Stimulated activated CD4-positive, alpha-beta T cell treated with anti-CD3 and anti-CD28 coated beads, TNF-alpha, amount 100 ng/mL, for 1 hour (primary cell): ENCODE measurements at places on chromosomes 5 and 9.

- DNase-seq: no peak
Observed at GRCh38 chr9:15243081-15243480, 63.9 kb downstream of the TTC39B start.

GRCh38 chr9:126080641-126081040 lies 246.0 kb upstream of the MVB12B start:
- DNase-seq: no peak

GRCh38 chr5:134371834-134372340 lies 518 bp downstream of the UBE2B start:
- DNase-seq: peak; percentile 14

GRCh38 chr5:109674596-109674995 lies 15.1 kb upstream of the MAN2A1 start:
- no peak for DNase-seq

- DNase-seq: no peak
Observed at GRCh38 chr5:42284584-42284983, 138.7 kb upstream of the GHR start.

- no peak for DNase-seq
Observed at GRCh38 chr9:115098226-115098965, 19.6 kb downstream of the TNC start.

- DNase-seq: no peak
Observed at GRCh38 chr5:156913719-156914370, 49.2 kb downstream of the TIMD4 start.

DNA sequence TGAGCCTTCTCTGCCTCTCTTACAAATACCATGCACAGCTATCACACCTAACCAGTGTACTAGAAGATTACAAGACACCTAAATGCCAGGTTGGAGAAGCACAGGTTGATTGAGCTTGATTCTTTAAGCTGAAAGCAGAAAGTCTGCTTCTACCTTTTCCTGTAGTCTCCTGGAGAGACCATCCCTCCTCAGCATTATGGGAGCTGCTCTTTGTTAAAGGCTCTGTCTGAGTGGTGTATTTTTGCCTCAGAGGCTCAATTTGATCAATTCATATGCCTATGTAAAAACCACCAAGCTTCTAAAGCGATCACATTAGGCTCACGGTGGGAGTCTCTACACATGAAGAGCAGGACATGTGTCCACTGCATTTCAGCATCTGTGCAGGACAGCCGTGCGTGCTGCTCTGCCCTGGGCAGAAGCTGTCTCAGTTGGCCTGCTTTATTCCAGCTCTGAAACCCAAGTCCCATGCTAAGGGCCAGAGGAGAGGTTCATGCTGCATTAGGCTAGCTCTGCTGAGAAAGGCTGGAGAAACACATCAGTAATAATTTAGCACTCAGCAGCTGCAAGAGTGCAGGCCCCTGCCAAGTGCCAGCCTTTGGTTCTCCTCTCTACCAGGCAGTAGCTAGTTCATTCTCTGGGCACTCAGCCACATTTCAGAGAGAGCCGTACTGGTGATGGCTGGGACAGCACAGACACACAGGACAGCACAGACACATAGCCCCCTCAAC lies 41.7 kb downstream of the TMEM167A start:
- no peak for DNase-seq

DNA sequence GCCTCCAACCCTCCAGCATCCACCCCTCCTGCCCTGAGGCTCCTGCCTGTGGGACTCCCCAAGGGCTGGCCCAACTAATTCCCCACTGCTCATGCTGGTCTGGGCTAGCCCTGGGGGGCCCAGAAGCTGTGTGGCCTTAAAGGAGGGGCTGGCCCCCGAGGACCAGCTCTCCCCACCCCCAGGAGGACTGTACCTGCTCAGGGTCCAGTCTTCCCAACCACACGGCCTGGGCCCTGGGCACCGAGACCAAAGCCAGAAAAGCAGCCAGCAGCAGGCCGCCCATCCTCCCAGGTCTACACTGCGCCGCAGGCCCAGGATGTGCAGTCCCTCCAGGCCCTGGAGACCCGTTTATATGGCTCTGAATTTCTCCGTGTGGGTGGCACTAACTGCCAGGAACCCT lies at the start of gene LCN6:
Gene LCN6 (minus strand): TSS at position 325 of the 400 bp plus-strand sequence. CDS start 42 bp downstream, at position 283.
- no peak for DNase-seq

DNA sequence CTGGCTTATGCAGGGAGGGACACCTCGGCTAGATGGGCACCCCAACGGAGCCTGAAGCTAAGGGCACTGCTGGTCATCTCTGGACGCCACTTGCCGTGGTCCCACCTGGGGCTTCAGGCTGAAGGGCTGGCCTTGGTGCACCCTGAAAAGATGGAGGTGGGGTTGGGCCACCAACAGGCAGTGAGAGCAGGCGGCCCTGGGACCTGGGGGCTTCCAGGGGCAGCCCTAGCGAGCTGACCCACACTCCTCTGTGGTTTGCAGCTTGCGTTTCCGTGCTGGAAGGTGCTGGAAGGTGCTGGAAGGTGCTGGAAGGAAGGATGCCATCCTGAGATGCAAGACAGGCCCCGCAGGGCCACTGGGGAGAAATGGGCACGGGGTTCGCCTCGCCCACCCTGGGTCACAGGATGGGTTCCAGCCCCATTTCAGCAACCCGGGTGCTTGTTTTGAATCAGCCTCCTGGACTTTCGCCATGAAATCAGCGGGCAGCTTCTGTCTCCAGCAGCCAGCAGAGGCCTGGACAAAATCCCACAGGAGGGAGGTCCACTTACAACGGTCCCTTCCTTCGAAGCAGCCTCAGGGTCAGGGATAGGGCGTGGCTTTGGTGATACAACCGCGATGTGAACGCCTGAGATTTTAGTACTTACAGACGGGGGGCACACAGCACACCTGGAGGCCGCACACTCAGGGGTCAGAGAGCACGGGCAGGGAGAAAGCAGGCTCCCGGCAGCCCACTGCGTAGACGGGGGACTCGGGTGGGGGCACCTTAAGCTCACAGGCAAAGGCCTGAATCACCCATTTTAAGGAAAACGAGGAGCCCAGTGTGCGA lies 303.1 kb upstream of the IRX4 start:
- DNase-seq: no peak

DNA sequence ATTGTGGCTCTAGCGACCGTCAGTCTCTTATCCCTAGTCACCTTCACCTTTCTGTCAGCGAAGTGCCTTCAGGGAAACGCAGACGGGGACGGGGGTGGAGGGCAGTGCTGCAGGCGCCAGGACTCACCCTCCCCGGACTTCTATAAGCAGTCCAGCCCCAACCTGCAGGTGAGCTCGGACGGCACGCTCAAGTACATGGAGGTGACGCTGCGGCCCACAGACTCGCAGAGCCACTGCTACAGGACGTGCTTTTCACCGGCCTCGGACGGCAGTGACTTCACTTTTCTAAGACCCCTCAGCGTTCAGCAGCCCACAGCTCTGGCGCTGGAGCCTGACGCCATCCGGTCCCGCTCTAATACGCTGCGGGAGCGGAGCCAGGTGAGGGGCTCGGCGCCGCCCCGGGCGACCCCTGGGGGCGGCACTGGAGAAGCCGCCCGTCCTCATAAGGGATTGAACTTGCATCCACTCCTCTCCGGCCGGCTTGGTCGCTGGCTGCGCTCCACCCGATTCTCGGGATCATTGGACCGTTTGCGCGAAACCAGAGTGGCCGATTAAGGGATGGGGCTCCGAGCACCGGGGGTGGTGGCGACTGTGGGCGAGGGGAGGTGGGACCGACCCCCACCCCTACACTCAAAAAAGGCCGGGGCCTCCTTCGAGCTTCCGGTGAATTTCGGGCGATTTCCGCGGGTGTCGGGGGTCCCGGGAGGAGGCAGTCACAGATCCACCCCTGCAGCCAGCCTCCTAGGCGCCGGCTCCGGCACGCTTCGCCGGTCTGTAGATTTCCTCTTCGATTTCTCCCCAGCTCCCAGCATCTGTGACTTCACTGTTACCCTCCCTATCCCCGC lies 2.7 kb downstream of the PCDHGC5 start:
- DNase-seq: no peak
